ENCODE measurements at places on chromosomes 7 and 10.

GRCh38 chr7:18547509-18548187, 52.1 kb downstream of the HDAC9 start:
- DNase-seq = no peak

DNA sequence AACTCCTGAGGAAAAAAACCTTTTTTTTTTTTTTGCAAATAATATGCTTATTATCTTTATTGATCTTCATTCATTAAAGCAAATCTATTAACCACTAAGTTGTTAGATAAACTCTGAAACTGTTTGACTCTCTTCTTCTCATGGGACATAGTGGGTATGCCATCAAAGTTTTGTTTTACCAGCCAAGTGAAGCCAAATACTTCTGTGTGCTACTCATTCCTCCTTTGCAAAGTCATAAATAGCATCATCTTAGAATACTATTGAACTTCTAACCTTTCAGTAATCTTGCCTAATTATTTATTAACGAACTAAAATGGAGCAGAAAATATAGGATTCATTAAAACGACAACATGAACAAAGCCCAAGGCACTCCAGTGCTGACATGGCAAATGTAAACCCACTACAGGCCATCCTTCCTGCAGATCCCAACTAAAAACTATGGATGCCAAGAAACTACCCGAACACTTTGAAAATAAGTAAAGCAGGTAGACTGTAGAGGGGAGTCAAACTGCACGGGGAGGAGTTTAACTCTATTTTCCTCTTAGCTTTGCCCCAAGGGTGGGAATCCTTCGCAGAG, 61.2 kb upstream of the ODAD2 start:
- no peak for DNase-seq

- DNase-seq = no peak
Measured at GRCh38 chr7:46879783-46880182, 702.1 kb downstream of the TNS3 start.

DNA sequence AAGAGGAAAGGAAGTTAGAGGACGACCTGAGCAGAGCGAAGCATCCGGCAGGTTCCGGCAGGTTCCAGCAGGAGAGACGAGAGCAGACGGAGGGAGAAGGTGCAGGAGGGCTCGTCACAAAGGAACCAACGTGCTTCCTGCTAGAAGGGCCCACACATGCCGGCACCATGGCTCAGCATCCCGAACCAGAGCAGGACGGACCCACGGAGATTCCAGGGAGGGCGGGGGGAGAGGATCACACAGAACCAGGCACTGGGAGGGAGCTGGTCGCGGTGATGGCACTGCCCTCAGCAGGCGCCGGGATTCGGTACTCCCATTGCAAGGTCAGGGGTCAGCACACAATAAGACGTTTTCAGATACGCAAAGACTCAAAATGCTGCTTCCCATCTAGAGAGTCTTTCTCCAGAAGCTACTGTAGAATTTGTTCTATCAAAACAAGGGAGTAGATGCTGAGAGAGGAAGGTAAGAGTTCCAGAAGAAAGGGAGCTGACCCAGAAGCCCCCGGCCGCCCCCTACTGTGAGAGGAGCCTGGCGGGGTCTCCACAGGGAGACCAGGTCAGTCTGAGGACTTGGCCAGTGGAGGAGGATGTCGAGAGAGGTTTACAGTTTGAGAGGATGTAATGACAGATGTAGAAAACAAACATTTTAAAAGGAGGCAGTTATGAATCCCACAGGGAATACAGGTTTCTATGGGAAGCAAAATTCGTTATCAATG, 23.6 kb upstream of the PWWP2B start:
- no peak for DNase-seq

DNA sequence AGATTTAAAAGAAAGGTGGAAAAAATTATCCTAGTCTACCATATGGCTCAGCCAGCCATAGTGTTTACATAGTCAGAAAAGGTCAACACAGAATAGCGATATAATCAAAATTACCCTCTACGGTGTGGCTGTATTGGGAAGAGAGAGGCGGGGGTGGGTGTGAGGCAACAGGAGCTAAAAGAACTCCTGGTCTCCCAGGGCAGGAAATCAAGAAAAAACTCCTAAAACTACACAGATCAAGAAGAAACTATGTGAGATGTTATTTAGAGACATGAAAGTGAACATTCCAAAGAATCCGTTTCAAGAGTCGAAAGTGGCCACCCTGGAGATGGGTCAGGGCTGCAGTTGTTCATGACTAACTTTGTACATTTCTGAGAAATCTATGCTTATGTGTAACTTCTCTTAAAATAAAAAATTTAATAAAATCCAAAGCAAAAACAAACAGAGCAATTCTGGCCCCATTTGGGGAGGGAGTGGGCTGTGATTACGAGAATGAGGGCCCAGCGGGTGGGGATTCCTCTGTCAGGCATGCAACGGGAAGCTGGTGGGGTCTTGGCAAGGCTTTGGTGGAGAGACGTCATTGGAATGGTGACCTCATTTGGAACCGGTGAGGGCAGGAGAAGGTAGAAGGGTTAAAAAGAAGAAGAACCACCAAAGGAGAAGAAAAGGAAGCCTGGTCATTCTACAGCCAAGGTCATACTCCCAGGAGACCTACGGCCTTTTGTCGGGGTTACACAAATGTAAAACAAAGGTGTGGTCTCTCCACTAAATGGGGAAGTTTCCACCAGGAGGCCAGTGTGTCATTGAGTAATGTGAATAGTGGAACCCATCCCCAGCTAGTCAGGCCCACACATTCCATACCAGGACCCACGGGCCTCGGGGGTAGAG, 71.2 kb upstream of the DUSP5 start:
- no peak for DNase-seq

DNA sequence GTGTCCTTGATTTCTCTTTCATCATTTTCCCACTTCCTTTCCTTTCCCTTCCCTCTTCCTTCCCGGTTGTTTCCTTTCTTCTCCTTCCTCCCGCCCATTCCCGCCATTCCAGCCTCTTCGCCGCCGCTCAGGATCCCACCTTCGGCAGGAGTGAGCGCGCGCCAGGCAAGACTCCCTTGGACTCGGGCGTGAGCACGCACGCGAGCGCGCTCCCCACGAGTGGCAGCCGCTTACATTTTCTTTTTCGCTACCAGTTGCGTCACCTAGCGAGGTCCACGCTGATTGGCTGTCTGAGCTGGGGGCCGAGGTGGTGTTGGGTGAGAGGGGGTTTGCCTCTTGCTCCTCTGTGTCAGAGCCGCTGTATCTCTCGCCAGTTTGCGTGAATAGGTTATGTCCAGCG, 11.8 kb downstream of the ZAN start:
- no peak for DNase-seq

- no peak for DNase-seq
Measured at GRCh38 chr7:130865408-130866236, 131.6 kb upstream of the KLF14 start.

DNA sequence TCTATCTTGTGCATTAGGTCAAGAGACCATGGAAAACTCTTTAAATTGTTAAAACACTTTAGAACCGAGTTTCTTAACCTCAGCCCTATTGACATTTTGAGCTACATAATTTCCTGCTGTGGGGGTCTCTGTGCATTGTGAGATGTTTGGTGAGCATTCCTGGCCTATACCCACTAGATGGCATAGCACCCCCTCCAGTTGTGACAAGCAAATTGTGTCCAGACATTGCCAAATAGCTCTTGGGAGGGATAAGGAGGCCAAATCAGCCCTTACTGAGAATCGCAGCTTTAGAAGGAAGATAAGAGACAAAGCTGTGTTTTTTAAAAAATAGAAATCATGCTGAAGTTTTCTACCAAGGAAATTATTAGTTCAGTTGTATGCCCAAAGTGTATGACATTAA, 1158.5 kb upstream of the C7orf33 start:
- DNase-seq = no peak

DNA sequence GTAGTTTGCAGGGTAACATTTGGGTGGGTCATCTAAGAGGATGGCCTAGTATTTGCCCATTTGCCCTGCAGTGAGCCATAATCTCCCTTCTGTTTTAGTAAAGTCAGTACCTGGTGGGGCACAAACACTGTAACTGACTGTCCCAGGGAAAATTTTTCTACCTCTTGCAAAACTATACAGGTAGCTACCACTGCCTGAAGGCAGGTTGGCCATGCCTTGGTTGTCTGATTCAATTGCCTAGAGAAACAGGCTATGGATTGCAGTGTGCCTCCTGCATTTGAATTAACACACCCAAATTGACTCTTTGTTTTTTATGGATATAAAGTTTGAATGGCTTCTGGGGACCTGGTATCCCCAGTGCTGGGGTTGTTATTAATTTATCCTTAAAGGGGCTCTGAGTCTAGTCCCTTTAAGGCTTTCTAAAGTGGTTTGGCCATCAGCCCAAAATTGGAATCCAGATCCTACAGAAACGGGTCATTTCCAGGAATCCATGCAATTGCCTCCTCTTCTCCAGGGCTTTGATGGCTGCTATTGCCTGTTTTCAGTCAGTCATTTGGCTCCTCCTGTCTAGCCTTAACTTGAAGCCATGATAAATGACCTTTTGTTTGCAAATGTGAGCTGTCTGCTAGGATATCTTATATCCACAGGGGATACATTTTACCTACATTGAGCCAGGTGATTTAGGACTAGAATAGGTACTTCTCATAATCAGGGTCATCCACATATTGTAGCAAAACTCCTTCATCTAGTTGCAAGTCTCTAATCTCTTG, 89.1 kb downstream of the STRA8 start:
- DNase-seq = no peak

GRCh38 chr10:109259293-109259692, 664.0 kb downstream of the XPNPEP1 start:
- DNase-seq = no peak

- no peak for DNase-seq
Measured at GRCh38 chr7:77727936-77728701, 31.9 kb downstream of the RSBN1L start.

GRCh38 chr10:7070950-7071349, 339.9 kb downstream of the SFMBT2 start:
- DNase-seq = no peak

GRCh38 chr10:64071218-64071617, 550.0 kb downstream of the REEP3 start:
- no peak for DNase-seq

DNA sequence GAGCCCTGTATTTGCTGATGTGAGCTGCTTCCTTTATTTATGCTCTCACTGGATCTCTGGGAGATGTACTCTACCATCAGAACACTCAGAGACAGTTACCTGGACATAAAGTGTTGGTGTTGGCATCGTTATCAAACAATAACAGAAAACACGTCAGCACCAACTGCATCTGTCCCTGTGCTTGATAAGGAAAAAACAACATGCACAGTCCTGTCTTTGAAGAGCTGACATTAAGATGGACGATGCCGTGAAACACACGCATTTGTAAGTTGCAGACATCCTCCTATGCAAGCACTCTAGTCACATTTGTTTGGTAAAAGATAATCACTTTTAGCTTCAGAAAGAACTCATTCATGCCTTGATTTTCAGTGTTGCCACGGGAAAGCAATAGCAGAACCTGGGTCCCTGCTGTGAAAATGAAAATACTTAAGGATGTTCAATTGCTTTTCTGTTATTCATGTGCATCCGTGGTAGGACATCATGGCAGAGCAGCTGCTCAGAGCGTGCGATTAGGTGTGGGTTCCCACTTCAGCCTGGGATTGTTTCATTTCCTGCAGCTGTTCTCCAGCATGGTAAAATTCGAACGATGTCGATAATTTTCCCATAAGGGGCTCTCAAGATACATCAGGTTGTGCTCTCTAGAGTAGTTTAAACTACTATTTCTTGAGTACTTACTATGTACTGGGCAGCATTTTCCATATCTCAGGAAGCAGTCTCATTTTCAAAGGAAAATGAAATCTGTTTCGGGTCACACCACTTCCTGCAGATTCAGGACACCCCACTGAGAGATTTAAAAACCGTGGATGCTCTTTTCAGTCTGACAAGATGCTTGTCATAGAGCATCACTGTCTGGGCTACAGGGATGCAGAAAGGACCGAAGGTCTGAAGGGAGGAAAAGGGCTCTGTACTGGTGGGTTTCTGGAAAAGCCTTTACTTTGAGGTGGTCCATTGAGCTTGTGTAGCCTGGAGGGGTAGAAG, 248.7 kb downstream of the CAMK1D start:
- no peak for DNase-seq

GRCh38 chr10:30728127-30728526, 98.6 kb upstream of the LYZL2 start:
- no peak for DNase-seq

DNA sequence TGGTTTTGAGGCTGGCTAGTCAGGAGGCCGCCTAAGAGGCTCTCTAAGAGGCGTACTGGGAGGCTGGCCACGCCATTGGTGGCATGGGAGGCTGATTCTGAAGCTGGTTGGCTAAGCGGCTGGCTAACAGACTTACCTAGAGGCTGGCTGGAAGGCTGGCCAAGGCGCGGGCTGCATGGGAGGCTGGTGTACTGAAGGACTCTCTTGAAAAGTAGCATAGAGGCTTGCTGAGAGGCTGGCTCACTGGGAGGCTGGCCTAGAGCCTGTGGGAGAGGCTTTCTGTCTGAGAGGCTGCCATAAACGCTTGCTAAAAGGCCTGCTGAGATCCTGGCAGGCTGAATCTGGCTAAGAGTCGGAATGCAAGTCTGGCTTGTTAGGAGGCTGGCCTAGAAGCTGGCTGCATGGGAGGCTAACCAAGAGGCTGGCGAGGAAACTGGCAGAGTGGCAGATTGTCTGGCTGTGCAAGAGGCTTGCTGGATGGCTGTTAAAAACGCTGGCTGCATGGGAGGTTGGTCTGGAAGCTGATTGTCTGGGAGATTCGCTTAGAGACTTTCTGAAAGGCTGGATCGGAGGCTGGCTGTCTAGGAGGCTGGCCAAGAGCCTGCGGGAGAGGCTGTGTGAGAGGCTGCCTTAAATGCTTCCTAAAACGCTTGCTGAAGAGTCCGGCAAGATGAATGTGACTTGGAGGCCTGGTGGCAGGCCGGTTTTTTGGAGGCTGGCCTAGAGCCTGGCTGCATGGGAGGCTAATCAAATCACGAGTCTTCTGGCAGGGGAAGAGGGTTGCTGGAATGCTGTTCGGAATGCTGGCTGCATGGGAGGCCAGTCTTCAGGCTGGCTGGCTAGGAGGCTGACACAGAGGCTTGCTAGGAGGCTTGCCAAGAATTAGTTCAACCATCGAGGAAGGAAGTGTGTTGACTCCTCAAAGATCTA, 134.2 kb downstream of the OR13A1 start:
- no peak for DNase-seq

All from stimulated activated CD4-positive, alpha-beta T cell treated with anti-CD3 and anti-CD28 coated beads, Interleukin-1b, Interleukin-23, amount 100 ng/mL, for 48 hours (primary cell).